Hepatocyte (in vitro differentiated cells): ENCODE measurements at places on chromosomes 1 and 21. TPM values are rescaled to one million over a fixed set of nuclear protein-coding genes. Genes with fewer than 3 reads are reported as not detected.
A peak's percentile ranks its signal among the peaks of the same experiment; 100 is the strongest.

SPRR2E gene
- not detected in 2 replicates for polyA plus RNA-seq

KPRP gene
- not detected in 2 replicates for polyA plus RNA-seq

- H3K27me3 ChIP-seq = no peaks in the 10 kb centered on the region
- H3K27ac ChIP-seq = peak overlapping the region; percentile 79
- H3K4me1 ChIP-seq = peaks cover 58% of the 10 kb centered on the region
- no peak overlapping the region for H3K4me3 ChIP-seq
Observed at GRCh38 chr1:19202396-19202795, 7.7 kb downstream of the UBR4 start.

RHBG gene
- 10.8 and 11.9 TPM in 2 replicates for polyA plus RNA-seq
